RPMI8226 (cell line): ENCODE measurements at places on chromosomes 3 and 15.

DNA sequence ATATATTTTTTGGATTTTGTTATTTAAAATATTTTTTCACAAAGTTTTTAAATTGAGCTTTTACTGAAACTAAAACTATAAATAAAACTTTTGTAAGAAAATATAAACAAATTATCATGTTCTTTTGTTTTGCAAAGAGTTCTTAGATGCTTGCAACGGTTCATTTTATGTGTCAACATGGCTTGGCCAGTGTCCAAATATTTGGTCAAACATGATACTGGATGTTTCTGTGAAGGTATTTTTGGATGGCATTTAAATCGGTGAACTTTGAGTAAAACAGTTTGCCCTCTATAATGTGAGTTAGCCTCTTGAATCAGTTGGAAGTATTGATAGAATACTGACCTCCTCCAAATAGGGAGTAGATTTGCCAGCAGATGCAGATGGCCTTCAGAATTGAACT lies 612.6 kb upstream of the NECTIN3 start:
- no peak for DNase-seq

GRCh38 chr3:123290107-123290930 lies 88.6 kb downstream of the SEC22A start:
- no peak for DNase-seq

GRCh38 chr3:16842272-16843270 lies 42.2 kb upstream of the PLCL2 start:
- DNase-seq: peak; percentile 89

GRCh38 chr3:33868309-33868708 lies 69.9 kb downstream of the PDCD6IP start:
- no peak for DNase-seq

- peak; percentile 63 for DNase-seq
Measured at GRCh38 chr15:44584162-44584749, 47.3 kb downstream of the EIF3J start.

- no peak for DNase-seq
Measured at GRCh38 chr3:150577855-150578254, 25.3 kb upstream of the SELENOT start.

GRCh38 chr3:69318410-69318809 lies 67.5 kb downstream of the FRMD4B start:
- DNase-seq: no peak
